ENCODE measurements at places on chromosomes 5 and 9.

- no peak for DNase-seq
Measured at GRCh38 chr9:77945798-77946197, 85.8 kb downstream of the GNAQ start.

DNA sequence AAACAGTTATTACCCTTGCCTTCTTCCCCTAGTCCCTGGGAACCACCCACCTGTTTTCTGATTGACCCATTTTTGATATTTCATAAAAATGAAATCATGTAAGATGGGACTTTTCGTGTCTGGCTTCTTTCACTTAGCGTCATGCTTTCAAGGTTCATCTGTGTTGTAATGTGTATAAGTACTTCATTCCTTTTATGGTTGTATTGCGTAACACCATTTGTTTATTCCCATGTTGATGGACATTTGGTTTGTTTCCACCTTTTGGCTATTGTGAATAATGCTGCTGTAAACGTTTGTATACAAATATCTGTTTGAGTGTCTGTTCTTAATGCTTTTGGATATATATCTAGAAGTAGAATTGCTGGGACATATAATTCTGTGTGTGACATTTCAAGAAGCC is 650.1 kb upstream of the COX7C start:
- DNase-seq: no peak

DNA sequence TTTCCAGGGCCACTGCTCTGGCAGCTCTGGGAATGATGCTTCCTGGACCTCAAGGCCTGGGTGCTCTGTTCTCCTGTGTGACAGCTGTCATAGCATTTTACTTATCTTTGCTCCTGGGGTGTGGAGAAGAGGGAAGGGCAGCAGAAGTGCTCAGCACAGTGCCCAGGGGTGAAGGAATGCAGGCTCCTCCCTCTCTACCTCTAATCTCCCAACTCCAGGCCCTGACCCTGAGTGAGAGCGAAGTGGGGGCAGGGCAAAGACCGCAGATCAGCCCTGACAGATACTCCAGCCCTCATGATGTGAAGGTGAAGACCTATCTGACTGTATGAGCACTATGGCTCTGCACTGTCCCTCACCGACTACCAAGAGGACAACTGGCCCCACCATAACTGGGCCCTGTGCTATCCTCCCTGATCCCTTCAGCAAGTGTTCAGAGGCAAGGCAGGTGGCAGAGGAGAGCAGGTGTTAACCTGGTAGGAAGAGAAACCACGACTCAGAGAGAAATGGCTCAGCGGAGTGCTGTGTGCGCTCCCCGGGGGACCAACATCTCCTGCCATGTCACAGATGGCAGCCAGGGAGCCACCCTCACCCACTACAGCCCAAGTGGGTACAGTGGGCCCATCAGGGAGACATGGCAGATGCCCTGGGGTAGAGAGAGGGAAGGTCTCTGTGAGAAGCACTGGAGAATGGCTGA is 16.8 kb downstream of the ACSL6 start:
- DNase-seq: no peak

DNA sequence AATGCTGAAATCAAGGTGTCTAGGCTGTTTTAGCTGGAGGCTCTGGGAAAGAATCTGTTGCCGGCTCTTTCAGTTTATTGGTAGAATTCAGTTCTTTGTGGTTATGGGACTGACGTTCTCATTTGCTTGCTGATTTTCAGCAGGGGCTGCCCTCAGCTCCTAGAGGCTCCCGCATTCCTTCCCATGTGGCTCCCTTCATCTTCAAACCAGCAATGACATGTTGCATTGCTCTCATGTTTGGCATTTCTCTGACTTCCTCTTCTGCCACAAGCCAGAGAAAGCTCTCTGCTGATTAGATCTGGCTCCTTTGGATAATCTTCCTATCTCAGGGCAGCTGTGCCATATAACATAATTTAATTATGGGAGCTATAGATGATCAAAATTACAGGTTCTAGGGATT is 360.3 kb downstream of the LRRC70 start:
- no peak for DNase-seq

DNA sequence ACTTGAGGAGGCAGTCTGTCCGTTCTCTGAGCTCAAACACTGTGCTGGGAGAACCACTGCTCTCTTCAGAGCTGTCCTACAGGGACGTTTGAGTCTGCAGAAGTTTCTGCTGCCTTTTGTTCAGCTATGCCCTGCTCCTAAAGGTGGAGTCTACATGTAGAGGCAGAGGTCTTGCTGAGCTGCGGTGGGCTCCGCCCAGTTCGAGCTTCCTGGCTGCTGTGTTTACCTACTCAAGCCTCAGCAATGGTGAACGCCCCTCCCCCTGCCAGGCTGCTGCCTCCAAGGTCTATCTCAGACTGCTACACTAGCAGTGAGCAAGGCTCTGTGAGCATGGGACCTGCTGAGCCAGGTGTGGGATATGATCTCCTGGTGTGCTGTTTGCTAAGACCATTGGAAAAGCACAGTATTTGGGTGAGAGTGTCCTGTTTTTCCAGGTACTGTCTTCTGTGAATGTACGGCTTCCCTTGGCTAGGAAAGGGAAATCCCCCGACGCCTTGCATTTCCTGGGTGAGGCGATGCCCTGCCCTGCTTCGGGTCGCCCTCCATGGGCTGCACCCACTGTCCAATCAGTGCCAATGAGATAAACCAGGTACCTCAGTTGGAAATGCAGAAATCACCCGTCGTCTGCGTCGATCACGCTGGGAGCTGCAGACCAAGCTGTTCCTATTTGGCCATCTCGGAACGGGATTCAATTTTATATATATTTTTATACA is 58.5 kb downstream of the CNTRL start:
- peak; percentile 60 for DNase-seq

DNA sequence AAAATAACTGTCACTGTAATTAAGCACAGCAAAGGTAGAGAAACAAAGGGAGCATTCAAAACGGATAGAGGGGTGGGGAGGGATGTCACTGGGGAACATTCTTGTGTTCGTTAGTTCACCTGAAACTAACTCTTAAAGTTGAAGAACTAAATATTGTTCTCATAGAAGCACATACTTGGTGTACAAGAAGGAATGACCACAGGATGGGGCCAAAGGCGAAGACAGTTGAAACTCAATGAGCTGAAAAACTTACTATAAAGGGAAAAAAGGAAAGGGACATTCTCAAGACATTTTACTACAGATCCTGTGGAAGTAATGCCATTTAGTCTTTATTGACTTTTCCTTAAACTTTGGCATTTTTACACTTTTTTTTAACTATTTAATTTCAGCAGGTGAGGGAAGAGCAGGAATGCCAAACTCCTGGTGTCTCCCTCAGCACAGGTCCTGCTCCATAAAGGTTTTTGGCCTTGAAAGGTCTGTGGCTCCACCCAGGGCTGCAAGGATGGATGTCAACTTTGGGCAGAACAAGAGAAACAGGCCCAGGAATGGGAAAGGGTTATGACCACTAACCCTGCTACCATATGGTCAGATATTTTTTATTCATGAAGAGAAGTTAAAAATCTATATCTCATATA is 197.6 kb upstream of the RASA1 start:
- DNase-seq: no peak

DNA sequence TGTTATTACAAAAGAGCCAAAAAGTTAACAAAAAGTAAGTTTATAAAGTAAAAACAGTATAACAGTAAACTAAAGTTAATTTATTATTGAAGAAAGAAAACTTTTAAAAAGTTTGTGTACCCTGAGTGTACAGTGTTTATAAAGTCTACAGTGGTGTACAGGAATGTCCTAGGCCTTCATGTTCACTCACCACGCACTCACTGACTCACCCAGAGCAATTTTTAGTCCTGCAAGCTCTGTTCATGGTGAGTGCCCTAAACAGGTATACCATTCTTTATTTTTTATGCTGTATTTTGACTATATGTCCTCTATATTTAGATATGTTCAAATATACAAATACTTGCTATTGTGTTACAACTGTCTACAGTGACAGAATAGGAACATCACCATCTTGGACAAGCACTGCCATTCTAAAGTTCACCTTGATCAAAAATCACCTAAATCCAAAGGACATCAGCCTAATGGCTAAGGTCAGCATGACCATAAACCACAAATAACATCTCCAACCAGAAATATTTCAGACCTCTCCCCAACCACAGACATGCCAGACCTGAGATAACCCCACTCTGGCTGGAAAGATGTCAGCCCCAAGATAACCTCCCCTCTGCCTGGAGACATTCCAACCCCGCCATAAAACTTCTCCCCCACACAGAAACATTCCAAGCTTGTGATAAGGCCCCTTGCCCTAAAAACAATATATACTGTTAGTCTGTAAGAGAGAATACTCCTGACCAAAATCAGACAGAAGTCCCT is 56.1 kb downstream of the AGXT2 start:
- DNase-seq: no peak

GRCh38 chr9:96599298-96599697 is 20.3 kb downstream of the CDC14B start:
- DNase-seq: no peak

DNA sequence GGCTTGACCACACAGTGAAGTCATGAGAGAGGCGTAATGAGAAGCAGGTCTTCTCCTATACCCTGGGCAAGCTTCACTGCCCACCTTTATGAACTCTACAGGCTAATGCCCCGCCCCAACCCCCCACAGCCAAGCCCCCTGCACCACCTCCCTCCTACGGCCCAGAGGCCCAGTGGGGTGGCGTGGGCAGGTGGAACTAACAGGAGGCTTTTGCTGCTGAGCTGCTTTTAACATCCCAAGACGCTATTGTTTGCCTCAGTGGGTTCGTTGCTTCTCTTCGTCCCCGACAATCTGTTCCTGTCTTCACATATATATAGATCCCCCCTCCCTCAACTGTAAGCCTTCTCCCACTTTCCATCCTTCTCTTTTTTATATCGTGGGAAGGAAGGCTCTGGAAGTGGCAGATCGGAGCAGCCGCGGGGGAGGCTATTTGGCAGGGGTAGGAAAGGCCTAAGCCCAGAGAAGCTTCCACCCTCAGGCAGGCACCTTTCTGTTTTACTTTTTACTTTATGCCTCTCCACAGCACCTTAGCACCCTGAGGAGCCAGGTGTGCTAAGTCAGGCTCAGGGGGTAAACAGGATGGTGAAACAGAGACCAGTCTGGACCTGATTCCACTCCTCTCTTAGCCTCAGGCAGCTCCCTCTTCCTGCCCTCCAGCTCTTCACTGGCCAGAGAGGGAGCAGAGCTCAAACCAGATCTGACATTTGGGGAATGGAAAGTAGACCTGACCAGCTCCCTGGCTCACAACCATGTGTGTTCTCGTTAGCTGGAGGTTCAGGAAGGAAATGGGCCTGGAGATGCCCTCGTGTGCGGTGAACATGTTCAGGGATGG is 26.5 kb downstream of the CD74 start:
- DNase-seq: no peak

GRCh38 chr5:95759634-95760033 is 28.5 kb downstream of the RHOBTB3 start:
- no peak for DNase-seq

- no peak for DNase-seq
Measured at GRCh38 chr5:134003064-134003816, 1.5 kb downstream of the VDAC1 start.

DNA sequence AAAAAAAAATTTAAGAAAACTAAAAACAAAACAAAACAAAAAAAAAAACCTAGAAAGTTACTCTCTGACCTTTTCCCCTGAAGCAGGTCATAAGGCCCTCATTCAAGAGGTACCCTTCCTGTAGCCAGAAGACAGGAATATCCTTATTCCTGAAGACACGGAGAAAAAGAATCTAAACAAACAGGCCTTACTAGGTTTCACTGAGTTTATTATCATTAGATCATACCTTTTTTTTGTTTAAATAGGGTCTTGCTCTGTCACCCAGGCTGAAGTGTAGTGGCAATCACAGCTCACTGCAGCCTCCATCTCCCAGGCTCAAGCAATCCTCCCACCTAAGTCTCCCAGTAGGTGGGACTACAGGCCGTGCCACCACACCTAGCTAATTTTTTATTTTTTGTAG is 11.7 kb upstream of the CDKN2AIPNL start:
- no peak for DNase-seq

DNA sequence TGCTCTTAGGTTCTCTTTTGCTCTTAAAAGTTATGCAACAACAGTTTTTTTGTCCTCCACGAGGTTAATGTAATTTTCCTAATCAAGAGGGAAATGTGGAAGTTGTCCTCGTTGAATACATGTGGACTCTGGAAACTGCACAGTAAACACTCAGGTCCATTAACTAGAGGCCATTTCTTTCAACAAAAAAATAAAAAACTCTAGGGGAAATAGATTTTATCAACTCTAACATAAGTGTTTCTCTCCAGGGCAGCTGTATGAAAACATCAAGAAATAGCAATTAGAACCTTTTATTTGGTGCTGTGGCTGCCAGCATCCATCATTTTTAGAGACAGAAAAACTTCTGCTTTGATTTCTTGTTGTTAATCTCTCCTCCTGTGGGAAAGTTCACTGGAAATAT is 288.6 kb downstream of the ICE1 start:
- DNase-seq: no peak

DNA sequence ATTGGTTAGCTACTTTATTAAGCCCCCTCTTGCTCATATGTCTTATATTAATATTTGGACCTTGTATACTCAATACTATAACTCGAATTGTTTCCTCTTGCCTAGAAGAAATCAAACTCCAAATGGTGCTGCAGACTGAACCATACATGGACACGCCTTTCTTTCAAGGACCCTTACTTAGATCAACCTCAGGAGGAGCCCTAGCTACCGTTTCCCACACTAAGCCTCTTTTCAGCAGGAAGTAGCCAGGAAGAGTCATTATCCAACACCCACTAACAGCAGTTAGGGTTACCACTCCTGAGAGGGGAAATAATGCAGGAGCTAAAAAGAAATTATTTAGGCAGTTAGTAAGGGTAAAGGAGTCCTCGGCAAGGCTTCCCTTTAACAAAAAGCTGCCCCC is 243.8 kb upstream of the PUM3 start:
- DNase-seq: no peak

GRCh38 chr5:144487761-144488160 is 317.1 kb downstream of the KCTD16 start:
- no peak for DNase-seq

DNA sequence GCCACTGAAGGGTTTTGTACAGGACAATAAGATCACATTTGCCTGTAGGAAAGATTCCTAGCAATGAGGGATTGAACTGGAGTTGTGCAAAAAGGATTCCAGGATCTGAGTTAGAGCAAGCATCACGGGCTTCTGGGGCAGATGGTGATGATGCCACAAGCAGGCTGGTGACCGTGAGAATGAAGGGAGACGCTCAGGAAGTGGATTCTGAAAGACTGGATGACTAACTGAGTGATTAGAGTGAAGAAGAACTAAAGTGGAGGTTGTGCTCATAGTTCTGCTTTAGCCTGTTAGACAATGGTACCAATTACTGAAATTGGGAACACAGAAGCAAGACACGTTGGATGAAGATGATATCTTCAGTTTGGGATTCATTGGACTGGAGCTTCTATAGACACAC is 168.2 kb downstream of the CD180 start:
- no peak for DNase-seq

GRCh38 chr9:70413464-70413798 is 1.0 kb downstream of the KLF9 start:
- DNase-seq: no peak

DNA sequence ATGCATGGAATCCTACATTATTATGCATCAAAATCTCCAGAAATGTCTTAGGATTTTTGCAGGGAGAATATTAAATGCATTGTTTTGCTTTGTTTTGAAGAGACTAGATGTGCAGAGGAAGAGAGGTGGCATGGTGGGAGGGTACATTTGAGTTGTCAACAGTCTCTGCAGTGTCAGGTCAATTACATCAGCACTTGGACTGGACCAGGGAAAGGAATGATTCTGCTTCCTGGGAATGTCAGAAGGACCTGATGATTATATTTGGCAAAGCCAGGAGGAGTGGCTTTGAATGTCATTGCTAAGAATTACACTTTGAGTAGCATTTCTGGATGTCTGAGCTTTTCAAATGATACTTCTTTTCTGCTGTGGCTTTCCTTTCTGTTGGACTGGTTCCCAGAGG is 17.5 kb upstream of the TMEFF1 start:
- no peak for DNase-seq
